ENCODE measurements at places on chromosomes 6 and 20. TPM values are rescaled to one million over a fixed set of nuclear protein-coding genes. Genes with fewer than 3 reads are reported as not detected.

HSPA1L gene
- 1.1 TPM for total RNA-seq

HSPA12B gene
- total RNA-seq, result 13.4 TPM

YTHDF1 gene
- 15.7 TPM for total RNA-seq

DNA sequence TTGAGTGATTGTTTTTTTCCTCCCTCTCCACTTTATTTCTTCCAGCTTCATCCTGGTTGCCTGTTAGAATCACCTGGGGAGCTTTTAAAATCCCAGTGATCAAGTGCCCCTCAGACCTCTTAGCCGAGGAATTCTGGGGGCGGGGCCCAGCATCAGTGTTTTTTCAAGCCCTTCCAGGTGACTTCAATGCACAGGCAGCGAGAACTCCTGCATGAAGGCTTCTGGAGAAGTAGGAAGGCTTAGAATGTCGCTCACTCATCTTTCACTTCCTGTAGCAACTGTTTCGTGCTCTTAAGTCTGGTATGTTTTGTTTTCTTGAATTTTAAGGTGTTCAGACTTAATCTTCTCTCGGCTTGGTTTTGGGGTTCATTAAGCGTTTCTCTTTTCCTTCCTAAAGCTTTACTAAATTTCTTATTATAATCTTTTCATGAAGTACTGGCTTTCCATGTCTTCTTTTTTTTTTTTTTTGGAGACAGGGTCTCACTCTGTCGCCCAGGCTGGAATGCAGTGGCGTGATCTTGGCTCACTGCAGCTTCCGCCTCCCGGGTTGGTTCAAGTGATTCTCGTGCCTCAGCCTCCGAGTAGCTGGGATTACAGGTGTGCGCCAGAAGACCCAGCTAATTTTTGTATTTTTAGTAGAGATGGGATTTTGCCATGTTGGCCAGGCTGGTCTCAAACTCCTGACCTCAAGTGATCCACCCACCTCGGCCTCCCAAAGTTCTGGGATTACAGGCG is 30.9 kb upstream of the TULP1 start:
- no peaks in the 10 kb centered on the region for H3K4me1 ChIP-seq
- H3K27ac ChIP-seq, result no peak overlapping the region
- no peaks in the 10 kb centered on the region for H3K36me3 ChIP-seq

DNA sequence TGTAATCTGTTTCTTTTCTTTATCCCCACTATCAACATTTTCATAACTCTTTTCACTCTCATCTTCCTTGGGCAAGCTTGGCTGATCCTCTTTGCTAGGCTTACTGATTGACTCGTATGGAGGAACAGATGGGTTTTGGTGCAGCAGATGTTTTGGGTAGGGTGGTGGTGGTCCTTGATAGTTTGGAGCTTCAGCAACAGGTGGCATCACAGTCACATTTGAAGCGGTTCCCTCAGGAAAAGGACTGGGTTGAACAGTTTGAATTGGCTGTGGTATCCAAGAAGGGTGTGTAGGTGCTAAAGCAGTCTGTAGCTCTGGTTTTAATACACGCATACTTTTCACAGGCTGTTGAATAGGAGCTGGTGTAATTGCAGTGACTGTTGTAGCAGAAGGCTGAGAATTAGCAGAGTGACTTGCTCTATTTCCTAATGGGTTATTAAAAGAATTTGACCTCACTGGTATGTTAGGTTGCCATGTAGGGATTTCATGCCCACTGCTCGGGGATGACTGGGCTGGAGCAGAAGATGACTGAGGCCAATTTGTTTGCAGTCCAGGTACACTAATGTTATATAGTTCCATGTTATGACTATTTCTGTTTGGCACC is 34.5 kb downstream of the LATS1 start:
- no peaks in the 10 kb centered on the region for H3K27me3 ChIP-seq
- no peak for DNase-seq
- H3K36me3 ChIP-seq, result peaks cover 13% of the 10 kb centered on the region
- peak overlapping the region; percentile 69 for H3K27ac ChIP-seq
- peaks cover 18% of the 10 kb centered on the region for H3K4me1 ChIP-seq

GRCh38 chr6:91860541-91861335 is 1273.9 kb upstream of the MAP3K7 start:
- no peak overlapping the region for H3K4me3 ChIP-seq
- no peaks in the 10 kb centered on the region for H3K4me1 ChIP-seq
- DNase-seq, result no peak

- H3K4me1 ChIP-seq, result no peaks in the 10 kb centered on the region
- H3K27me3 ChIP-seq, result no peaks in the 10 kb centered on the region
- peaks cover 11% of the 10 kb centered on the region for H3K36me3 ChIP-seq
Observed at GRCh38 chr20:5197847-5198650, 71.2 kb downstream of the CDS2 start.

DNA sequence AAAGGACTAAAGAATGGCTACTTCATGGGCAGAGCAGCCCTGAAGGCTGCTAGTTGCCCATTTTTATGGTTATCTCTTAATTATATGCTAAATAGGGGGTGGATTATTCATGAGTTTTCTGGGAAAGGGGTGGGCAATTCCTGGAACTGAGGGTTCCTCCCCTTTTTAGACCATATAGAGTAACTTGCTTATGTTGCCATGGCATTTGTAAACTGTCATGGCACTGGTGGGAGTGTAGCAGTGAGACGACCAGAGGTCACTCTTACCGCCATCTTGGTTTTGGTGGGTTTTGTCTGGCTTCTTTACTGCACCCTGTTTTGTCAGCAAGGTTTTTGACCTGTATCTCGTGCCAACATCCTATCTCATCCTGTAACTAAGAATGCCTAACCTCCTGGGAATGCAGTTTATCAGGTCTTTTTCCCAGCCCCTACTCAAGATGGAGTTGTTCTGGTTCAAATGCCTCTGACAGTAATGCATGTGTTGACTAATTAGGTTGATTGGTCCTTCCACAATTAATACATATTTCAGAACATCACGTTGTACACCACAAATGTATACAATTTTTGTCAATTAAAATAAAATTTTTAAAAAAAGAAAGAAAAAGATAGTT is 139.5 kb downstream of the PDE7B start:
- H3K27ac ChIP-seq, result no peak overlapping the region
- no peaks in the 10 kb centered on the region for H3K4me1 ChIP-seq
- H3K27me3 ChIP-seq, result no peaks in the 10 kb centered on the region
- no peak overlapping the region for H3K4me3 ChIP-seq

DNA sequence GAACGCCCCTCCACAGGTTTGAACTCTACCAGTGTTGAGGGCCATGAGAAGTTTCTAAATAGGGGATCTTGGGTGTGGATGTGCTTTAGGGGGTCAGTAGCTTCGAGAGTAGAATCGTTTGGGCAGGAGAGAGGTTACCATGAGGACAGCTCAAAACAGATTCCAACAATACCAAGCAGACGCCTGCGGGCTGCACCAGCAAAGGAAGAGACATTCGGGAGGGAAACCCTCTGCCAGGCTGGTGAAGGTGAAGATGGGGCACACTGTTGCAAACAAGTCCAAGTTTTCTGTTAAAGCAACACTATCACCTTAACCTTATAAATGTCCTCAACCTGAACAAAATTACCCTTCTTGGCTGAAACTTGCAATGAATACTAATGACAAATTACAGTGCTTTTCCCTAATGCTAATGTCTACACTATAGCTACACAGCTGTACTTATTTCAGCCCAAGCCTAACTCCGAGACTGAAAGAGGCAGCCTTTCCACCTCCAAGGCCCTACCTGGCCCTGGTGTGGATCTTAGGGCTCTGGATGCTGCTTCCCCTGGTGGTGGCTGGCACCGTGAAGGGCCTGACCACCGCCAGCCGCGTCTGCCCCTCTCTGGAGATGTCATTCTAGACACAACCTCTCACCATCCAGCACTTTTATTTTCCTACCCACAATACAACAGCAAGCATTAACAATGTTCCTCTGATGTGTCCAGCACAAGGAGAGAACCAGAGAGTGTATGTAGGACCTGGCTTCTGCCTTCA is 80.1 kb downstream of the DLL1 start:
- no peaks in the 10 kb centered on the region for H3K4me1 ChIP-seq
- no peaks in the 10 kb centered on the region for H3K27me3 ChIP-seq
- no peak overlapping the region for H3K4me3 ChIP-seq
- no peaks in the 10 kb centered on the region for H3K36me3 ChIP-seq
- no peak overlapping the region for H3K27ac ChIP-seq

DNA sequence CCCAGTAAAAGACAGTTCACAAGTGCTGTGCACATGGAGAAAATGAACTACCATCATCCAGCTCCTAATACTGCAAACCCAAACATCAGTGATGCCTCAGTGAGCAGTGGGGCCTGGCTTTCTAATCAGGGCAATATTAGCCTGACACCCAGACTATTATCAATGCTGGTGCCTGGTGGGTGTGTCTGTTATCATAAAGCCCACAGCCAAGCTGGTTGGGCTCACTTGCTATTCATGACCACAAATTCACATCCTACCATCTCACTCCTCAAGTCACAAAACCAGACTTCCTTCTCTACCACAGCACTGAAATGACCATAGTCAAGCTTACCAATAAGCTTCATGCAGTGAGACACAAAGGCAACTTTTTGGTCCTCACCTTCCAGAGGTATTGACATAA is 180.8 kb upstream of the PLN start:
- H3K27ac ChIP-seq, result peak overlapping the region; percentile 7
- H3K36me3 ChIP-seq, result no peaks in the 10 kb centered on the region
- H3K27me3 ChIP-seq, result no peaks in the 10 kb centered on the region
- no peak overlapping the region for H3K4me3 ChIP-seq
